Effector CD4-positive, alpha-beta T cell (primary cell): ENCODE measurements at places on chromosomes 3 and 15.

- DNase-seq = no peak
Observed at GRCh38 chr15:55676507-55676906, 66.4 kb downstream of the PRTG start.

DNA sequence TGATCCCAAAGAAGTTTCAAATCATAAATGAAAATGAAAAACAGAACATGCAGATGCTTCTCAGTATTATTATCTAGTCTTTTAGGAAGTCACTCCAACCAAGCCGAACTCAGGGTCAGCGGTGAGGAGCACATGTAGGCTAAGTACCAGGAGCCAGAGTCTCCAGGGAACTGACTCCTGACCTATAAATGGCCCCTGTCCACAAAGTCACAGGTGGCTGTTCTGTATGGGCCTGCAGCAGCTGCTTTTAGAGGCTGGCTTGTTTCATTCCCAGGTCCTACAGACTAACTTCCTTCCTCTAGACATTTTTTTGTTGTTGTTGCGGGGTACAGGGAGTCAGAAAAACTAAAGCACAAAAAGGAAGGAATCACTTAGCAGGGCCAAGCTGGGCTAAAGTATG lies 54.6 kb downstream of the DAPK2 start:
- no peak for DNase-seq

DNA sequence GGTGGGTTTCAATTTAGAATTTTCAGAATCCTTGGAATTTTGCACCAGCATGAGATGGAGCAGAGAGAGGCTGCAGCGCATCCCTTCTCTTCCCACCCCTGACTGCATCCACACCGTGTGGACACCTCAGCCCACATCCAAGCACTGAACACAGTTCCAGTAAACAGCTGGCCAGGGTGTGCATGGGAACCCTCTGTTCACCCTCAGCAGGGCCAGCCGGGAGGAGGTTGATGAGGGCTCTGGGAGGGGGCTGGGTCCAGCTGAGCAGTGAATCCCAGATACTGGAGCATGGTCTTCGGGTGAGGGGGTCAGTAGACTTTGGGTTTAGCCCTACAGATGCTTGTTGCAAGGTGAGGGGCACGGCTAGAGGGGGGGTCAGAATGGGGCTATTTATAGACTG lies 85.8 kb downstream of the RPLP1 start:
- no peak for DNase-seq

DNA sequence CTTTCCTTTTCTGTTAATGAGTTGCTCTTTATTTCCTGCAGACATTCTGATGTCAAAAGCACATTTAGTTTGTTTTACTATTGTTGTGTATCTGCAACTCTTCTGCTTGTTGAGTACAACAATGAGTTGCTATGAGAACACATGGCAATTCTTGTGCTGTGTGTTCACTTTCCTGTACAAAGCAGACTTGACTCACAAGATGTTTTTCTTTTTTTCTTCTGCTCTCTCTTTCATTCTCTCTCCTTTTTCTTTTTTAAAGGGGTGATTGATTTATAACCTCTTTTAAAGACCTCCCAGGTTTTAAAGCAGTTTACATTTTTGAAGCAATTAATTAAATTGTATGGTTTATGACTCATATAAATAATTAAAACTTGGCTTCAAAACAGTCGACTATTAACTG lies 31.6 kb upstream of the ABHD10 start:
- no peak for DNase-seq

DNA sequence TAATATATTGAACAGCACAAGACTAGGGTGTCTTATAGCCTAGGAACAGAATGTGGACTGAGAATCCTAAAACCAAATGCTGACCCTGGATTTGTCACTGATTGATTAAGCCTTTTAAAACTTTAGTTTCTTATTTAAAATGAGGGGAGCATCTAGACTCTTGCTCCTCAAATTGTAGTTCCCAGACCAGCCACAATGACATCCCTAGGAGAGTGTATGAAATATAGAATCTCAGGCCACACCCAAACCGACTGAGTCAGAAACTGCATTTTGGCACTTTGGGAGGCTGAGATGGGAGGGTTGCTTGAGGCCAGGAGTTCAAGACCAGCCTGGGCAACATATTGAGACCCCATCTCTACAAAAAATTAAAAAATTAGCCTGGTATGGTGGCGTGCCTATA lies 287.8 kb upstream of the UMPS start:
- DNase-seq = no peak

GRCh38 chr3:114711321-114711886 lies 417.6 kb downstream of the TIGIT start:
- DNase-seq = no peak

GRCh38 chr3:185583925-185584324 lies 2.2 kb upstream of the SENP2 start:
- no peak for DNase-seq

GRCh38 chr3:65619451-65619881 lies 419.3 kb downstream of the MAGI1 start:
- no peak for DNase-seq

GRCh38 chr3:176988795-176989194 lies 208.5 kb downstream of the TBL1XR1 start:
- DNase-seq = no peak

GRCh38 chr3:81029861-81030260 lies 731.6 kb downstream of the GBE1 start:
- no peak for DNase-seq

- DNase-seq = no peak
Observed at GRCh38 chr3:49712631-49713317, 6.7 kb downstream of the AMIGO3 start.

GRCh38 chr15:38588672-38589071 lies 24.1 kb upstream of the RASGRP1 start:
- DNase-seq = no peak

- DNase-seq = no peak
Observed at GRCh38 chr3:29335438-29335837, 54.6 kb downstream of the RBMS3 start.

- DNase-seq = peak; percentile 23
Observed at GRCh38 chr15:78070049-78070700, 7.3 kb downstream of the TBC1D2B start.

DNA sequence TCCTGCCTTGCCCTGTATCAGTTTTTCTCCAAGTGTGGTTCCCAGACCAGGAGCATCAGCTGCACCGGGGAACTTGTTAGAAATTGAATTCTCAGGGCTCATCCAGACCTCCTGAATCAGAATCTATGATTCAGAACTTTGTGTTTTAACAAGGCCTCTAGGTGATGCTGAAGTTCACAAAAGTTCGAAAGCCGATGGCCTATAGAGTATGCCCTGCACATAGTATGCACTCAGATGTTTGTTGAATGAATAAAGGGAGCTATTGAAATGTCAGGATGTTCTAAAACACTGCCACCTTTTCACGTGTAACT lies 664 bp upstream of the LARP6 start:
- DNase-seq = no peak
